ENCODE measurements at places on chromosomes 6 and 20.
A peak's percentile ranks its signal among the peaks of the same experiment; 100 is the strongest.

DNA sequence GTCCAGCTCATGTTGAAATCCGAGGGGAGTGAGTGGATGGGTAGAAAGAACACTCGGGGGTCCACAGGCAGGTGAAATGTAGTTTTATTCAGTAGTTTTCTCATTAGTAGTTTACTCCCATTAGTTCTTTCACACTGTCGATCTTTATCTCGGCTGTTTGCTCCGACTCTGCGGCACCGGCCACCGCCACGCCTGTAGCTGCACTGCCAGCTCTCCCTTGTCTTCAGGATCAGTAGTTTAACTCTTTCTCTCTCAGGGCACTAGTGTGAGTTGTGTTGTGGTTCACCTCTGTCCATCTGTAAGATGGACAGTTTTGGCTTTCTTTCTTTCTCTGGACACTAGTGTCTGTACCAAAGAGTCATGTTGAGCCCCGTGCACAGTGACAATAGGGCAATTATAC, 195.7 kb downstream of the LMBRD1 start:
- no peak overlapping the region for H3K27ac ChIP-seq
- no peaks in the 10 kb centered on the region for H3K4me1 ChIP-seq
- no peak for DNase-seq
- no peaks in the 10 kb centered on the region for H3K36me3 ChIP-seq
- H3K27me3 ChIP-seq = no peaks in the 10 kb centered on the region

GRCh38 chr6:21383450-21384085, 210.0 kb upstream of the SOX4 start:
- DNase-seq = no peak
- no peaks in the 10 kb centered on the region for H3K4me1 ChIP-seq
- no peaks in the 10 kb centered on the region for H3K27me3 ChIP-seq
- no peak overlapping the region for H3K4me3 ChIP-seq
- no peak overlapping the region for H3K27ac ChIP-seq

DNA sequence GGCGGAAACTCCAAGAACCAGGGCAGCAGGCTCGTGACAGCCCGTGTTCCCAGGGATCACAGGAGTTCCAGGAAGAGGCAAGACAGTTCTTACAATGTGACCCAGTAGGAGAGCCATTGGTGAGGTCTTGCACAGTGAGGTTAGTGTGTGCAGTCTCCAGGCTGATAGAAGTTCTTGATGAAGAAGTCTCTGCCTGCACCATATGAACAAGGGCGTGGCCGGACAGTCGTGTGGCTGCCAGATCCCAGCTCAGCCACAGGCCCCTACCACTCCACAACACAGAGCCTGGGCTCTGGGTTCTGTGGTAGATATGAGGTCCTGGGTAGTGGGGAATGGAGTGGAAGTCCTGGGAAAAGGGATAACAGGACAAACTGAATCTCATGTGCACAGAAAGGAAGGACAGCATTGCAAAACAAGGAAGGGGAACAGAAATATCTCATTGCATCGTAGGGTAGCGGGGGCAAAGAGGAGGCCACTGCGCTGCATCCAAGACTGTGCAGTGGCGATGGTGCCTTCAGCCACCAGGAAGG, 65.2 kb downstream of the STX11 start:
- H3K27ac ChIP-seq = peak overlapping the region; percentile 82
- H3K36me3 ChIP-seq = no peaks in the 10 kb centered on the region
- peaks cover 8% of the 10 kb centered on the region for H3K4me1 ChIP-seq
- no peaks in the 10 kb centered on the region for H3K27me3 ChIP-seq
- H3K4me3 ChIP-seq = peak overlapping the region; percentile 77

- DNase-seq = no peak
- no peaks in the 10 kb centered on the region for H3K36me3 ChIP-seq
- H3K4me3 ChIP-seq = no peak overlapping the region
Observed at GRCh38 chr6:155378276-155378675, 64.0 kb upstream of the TFB1M start.

- peaks cover 2% of the 10 kb centered on the region for H3K4me1 ChIP-seq
- H3K27ac ChIP-seq = no peak overlapping the region
Observed at GRCh38 chr20:36744764-36745191, 1.1 kb downstream of the NDRG3 start.

DNA sequence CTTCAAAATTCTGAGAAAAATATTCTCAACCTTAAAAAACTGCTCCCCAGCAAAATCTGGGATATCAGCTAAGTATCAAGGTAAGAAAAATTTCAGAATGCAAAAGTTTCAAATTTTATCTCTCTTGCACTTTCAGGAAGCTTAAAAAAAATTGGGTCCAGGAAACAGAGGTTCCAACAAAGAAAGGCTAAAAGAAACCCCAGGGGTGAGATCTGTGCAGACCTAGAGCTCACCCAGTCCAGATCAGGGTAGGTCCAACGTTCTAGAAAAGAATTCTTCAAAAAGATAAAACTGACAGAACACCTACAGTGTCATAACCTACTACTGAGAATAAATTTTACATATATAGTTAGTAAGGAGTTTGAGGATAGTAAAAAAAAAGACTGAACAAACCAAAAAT, 23.5 kb downstream of the ILRUN start:
- no peaks in the 10 kb centered on the region for H3K27me3 ChIP-seq
- DNase-seq = no peak

DNA sequence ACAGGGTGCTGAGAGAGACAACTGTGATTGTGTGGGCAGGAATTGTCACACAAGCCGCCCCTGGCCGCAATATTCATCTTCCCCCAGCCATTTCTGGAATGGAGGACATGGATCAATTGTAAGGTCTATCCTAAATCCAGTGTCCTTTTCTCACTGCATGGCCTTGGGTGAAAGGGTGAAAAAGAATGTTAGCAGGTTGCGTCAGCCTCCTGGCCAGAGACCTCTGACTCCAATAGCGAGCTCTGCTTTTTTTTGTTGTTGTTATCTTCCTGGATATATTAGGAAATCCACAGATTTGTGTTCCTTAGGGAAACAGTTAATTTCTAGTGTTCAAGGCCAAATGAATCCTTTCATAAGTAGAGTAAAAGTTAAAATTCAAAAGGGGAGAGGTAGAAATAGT, 47.1 kb upstream of the CD83 start:
- H3K36me3 ChIP-seq = no peaks in the 10 kb centered on the region
- H3K27me3 ChIP-seq = peaks cover 3% of the 10 kb centered on the region
- H3K4me1 ChIP-seq = peaks cover 8% of the 10 kb centered on the region
- H3K4me3 ChIP-seq = no peak overlapping the region
- DNase-seq = no peak
- H3K27ac ChIP-seq = no peak overlapping the region

GRCh38 chr6:343960-344815, 47.4 kb upstream of the IRF4 start:
- no peaks in the 10 kb centered on the region for H3K27me3 ChIP-seq
- no peak for DNase-seq
- H3K36me3 ChIP-seq = peaks cover 18% of the 10 kb centered on the region
- no peak overlapping the region for H3K4me3 ChIP-seq
- no peak overlapping the region for H3K27ac ChIP-seq
